Esophagus squamous epithelium (tissue), 5 donors: ENCODE measurements at places on chromosomes 5 and 9. TPM values are rescaled to one million over a fixed set of nuclear protein-coding genes. Genes with fewer than 3 reads are reported as not detected.

The CEL gene
- 1.9 TPM for total RNA-seq

The DAPK1 gene
- 8.3 TPM for total RNA-seq

The GRM6 gene
- total RNA-seq = not detected

The LCN10 gene
- 1.7 TPM for total RNA-seq

The PDE6A gene
- 3.8 TPM for total RNA-seq

The IFNA10 gene
- not detected for total RNA-seq

The NFIB gene
- 25.9 TPM for total RNA-seq

The LCN1 gene
- total RNA-seq = not detected

The DEPDC1B gene
- total RNA-seq = 1.9 TPM

The ENHO gene
- 0.38 TPM for total RNA-seq
